NCI-H2081 (cell line): ENCODE measurements at places on chromosomes 2 and 18.

- no peak for DNase-seq
Observed at GRCh38 chr18:10403708-10404107, 50.7 kb upstream of the APCDD1 start.

DNA sequence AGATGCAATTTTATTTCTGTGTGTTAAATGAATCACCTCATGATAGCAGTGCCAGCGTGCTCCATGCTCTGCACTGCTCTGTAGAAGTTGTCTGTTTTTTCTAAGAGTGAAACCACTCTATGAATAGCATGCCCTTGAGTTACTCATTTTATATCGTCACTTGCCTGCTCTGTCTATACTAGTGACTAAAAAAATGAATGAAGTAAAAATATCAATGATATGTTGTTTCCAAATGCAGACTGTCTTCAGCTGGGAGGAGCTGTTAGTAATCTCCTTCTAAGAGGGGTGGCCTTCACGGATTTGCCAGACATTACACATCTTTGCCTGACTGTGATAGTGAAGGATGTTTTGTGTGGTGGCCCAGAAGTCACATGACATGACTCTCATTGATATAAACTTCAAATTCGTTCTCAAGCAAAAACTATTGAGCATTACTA lies 852.1 kb downstream of the CNTNAP5 start:
- DNase-seq: no peak

GRCh38 chr2:102367331-102367971 lies 11.9 kb downstream of the IL18R1 start:
- no peak for DNase-seq

DNA sequence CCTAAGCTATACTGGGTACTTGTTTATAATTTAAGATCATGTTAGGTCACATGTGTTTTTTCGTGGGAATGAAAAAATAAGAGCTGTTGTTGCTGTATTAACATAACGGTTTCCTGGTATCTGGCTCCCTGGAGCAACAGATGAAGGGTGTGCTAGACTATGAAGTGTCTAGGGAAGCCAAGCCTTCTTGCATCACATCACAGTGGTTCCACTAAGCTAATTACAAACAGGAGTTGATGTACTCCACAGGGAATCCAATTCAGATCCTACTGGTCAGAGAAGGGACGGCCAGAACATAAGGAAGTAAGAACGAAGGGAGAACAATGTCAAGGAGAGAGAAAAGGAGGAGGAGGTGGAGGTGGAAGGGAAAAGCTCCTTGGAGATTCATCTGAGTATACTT lies 193.0 kb upstream of the CYP26B1 start:
- DNase-seq: no peak

DNA sequence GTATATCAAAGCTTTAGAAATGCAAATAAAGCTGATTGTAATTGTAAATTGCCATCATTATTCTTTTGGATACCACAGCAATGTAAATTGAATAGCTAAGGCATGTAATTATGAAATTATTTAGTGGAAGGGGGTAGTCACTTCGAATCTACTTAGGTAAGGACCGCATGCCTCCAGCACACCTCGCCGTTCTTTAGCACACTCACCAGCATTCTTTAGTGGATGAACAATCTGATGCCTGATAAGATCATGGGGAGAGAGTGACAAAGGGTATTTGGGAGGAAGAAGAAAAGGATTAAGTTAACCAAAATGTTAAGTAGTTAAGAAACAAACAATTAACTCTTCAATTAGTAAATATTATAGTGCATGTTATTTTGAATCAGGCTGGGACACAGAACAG lies 46.4 kb upstream of the DSC1 start:
- DNase-seq: no peak

DNA sequence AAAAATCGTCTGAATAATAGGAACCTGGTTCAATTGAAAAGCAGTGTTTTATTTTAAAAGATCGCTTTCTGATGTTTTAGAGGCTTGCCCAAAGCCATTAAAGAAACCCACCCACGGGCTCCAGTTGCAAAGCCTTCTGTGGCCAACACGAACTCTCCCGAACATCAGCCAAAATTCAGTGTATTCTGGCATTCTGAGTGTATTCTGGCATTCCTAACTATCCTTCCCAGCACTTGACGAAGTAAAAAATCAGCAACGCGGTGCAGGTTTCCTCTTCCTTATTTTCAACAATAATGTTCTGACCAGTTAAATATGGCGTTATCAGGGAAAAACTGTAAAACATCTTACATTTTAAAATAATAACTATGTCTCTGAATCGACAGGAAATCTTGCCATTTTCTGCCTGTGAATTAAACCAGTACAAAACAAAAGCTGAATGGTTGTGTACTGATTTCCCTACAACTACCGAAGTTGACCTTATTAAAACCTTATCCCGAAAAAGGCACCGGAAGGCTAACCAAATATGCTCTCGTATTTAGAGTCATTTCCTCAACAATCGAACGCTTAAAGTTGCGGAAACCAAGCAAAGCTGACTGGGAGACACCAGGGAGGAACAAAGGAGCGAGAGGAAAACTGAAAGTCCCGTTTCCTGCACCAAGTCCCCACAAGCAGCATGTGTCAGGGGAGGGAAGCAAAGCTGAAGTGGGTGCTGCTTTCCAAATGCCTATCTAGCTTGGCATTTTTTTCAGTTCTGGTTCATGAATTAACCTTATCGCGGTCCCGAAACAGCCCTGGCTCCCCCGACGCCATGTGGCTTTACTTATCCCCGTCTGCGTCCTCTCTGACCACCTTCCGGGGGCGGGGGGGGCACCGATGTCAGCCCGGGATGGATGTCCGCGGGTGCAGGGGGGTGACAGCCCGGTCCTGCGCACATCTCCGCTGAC lies 44.3 kb downstream of the ZNF516 start:
- DNase-seq: no peak

GRCh38 chr2:226893216-226893615 lies 57.4 kb downstream of the RHBDD1 start:
- DNase-seq: no peak

DNA sequence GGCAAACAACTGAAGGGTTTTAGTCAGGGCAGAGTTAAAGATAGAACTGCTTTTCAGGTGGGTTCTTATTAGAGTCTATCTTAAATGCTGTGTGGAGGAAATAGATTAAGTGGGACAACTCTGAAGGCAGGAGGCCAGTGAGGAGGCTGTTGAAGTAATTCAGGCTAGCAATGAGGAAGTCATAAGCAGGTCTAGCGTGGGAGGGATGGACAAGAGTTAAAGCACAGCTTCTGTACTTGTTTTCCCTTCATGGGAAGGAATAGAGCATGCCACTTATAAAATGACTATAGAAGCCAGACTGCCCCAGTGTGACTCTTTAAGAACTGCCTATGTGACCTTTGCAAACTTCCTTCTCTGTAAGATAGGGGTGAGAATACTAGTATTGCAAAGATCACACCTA lies 202.0 kb upstream of the LRRTM1 start:
- no peak for DNase-seq

- no peak for DNase-seq
Observed at GRCh38 chr2:236089271-236090026, 78.7 kb downstream of the GBX2 start.

GRCh38 chr2:192500550-192501200 lies 305.9 kb upstream of the TMEFF2 start:
- no peak for DNase-seq

DNA sequence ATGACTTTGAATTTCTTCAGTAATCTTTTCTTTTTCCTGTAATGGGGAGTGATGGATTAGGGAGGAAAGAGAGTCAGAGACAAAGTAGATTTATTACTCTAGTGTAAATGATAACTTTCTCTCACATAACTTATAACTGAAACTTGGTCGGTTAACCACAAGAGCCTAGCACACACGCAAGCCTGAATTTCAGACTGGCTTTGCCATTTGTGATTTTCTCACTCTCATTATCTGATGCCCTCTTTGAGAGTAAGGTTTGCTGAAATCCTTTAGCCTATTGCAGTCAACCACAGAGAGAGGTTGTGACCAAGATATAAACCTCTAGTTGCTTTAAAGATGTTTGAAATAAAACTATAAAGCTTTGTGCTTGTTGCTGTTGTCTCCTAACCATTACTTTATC lies 117.9 kb upstream of the NETO1 start:
- DNase-seq: no peak

DNA sequence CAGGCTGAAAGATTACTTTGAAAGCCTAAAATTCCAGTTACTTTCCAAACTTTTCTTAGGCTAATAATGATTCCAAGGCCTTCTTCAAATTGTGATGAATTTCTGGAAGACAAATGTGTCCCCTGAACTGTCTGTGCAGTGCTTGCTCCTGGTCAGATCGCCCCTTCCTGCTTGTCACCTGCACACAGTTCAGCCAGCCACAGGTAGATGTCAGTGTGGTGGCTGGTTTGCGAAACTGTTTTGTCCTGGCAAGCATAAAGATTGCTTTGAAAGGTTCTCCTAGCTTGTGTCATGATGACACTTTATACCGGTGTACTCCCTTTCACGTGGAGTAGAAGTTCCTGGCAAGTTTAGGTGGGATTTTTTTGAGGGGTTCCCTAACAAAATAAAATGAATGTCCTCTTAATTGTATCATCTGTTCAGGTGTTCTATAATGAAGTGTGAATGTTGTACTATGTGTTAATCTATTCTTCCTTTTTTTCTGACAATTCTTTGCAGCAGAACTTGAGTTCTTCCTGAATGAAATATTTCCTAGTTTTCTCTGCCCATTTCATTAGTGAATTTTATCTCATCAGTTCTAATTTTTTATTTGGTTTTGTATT lies 298.8 kb downstream of the ZNF407 start:
- peak; percentile 94 for DNase-seq

- no peak for DNase-seq
Observed at GRCh38 chr18:49778826-49779465, 34.4 kb downstream of the ACAA2 start.

DNA sequence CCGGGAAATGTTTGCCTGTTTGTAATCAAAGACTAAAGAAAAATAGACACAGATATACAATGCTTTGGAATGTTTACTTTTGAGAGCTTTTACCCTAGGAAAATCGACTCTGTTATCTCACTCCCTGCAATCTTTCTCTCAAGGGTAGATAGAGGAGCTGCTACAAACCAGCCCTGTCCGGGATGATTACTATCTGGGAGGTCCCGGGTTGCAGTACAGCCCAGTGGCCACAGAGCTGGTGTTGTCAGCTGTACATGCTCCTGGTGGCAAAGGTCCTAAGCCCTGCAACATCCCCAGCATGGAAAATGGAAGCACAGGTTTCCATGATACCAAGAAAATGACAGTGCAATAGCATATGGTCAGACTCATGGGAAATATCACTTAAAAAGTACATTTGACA lies 570.5 kb upstream of the SOX11 start:
- DNase-seq: no peak
